HuH-7 (cell line): ENCODE measurements at places on chromosomes 2 and 18.

GRCh38 chr18:53745224-53745967 is 479.1 kb downstream of the MBD2 start:
- no peak for DNase-seq

- no peak for DNase-seq
Observed at GRCh38 chr2:223283771-223284170, 231.8 kb downstream of the KCNE4 start.

DNA sequence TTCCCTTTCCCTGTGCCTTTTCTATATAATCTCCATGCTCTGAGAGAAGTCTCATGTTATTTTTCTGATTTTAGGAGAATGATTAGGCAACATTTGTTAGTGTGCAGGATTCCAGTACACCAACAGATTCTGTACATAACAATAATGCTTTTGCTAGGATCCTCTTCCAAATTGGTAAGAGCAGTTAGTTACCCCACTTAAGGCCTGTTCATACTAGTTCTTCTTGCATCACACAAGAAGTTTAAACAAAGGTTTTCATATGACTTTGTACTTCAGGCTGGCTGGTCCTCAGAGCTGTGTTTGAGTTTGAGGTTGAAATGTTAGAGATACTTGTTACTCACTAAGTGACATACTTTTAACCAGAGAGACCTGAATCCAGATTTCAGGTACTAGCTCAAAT is 686.9 kb upstream of the NRXN1 start:
- no peak for DNase-seq

DNA sequence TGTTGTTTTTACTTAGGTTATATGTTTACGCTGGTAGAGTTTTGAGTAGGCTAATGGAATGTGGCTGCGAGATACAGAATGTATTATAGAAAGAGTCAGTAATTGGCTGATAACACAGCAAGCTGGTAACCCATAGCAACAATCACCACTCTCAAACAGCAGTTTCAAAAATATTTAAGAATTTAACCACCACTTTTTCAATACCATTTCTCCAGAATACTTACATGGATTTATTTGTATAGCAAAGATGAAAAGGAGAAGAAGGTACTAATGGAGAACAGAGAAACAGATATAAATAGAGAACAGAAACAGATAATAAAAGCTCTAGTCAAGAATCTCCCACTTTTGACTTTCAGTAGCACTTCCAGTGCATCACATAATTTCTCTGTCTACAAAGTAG is 188.3 kb upstream of the SLC39A10 start:
- DNase-seq, result no peak

DNA sequence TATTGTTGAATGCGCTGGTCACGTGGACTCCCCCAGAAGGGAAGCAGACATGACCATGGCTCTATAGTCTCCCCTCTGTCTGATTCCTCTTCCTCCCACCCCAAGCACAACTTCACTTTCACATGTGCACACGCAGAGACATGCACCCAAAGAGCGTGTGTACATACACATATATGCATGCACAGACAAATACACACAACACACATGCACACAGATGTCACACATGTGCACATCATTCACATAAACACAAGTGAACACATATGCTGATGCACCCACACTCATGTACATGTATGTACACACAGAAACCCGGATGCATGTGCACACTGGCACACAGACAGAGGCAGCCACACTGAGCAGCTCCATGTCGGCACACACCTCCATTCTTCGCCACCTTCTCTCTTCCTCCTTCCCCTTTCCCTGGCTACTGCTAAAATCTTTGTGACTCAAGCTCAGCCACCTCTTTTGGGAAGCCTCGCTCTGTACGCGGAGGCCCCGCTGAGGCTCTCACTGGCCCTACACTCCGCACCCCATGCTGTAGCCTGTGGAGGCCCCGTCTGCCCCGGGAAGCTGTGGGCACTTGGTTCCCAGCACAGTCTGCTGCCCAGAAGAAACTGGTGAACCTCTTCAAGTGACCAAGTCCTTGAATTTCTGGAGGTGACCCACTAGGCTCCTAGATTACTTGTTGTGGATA is 101.6 kb upstream of the TEX51 start:
- DNase-seq, result no peak

DNA sequence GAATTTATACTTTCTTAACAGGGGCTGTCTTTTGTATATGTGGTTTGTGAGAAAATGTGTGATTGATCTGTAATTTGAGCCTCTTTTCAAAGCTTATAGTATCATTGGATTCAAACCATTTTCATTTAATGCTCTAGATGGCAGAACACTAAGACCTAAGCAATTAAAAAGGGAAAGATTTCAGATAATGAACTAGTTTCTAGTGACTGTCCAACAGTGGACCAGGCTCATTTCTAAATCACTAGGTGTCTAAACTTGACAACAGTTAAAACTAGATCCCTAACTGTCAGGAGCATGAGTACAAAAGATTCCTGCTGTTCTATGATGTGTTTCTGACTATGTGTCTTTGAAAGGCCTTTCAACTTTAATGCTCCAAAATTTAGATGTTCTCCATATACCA is 54.6 kb downstream of the ANKRD44 start:
- no peak for DNase-seq

GRCh38 chr2:42099438-42100173 is 51.8 kb downstream of the PKDCC start:
- DNase-seq, result no peak

DNA sequence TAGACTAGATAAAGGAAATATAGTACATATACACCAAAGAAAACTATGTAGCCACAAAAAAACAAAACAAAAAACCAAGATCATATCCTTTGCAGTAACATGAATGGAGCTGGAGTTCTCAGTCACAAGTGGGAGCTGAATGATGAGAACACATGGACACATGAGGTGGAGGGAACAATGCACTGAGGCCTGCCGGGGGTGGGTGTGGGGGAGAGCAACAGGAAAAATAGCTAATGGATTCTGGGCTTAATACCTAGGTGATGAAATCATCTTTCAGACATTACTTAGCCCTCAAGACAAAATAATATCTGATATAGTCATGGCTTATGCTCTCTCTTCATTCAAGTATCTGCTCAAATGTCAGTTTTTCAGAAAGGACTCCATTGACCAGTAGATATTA is 930.6 kb downstream of the LRP1B start:
- DNase-seq, result no peak

DNA sequence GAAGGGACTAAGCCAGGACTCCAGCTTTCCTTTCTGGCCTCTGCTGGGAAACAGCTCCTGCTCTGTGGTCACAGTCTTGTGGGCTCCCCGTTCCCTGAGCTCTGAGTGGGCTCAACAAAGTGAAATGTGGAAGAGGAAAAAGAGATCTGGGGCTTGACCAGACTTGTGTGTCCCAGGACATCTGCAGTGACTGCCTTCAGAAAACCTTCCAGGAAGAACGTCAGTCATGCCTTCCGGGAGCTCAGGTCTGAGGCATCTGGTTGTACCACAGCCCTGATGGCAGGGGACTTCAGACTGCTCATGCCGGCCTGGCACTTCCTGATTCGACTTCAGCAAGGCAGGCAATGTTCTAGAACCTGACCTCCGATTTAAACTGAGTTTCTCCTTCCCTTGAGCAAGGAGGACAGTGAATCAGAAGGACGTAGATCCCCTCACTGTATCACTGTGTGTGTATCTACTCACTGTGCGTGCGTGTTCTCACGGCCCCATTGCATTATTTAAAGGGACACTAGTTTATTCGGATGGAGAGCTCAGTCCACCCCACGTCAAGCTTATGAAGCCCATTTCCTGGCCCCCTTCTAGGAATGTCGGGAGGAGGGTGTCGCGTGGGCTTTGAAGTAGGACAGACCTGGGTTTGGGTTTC is 548 bp upstream of the FBLN7 start:
- peak; percentile 68 for DNase-seq

DNA sequence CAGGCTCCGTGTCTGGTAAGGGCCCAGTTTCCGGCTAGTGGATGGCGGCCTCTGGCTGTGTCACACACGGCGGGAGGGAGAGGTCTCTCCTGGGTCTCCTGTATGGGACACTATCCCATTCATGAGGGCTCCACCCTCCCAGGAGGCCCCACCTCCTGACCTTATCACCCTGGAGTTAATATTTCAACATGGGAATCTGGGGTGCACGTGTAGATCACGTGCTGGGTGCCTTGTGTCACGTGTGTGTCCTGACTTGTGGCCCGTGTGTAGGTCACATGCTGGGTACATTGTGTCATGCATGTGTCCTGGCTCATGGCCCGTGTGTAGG is 9.9 kb downstream of the NEU4 start:
- no peak for DNase-seq

DNA sequence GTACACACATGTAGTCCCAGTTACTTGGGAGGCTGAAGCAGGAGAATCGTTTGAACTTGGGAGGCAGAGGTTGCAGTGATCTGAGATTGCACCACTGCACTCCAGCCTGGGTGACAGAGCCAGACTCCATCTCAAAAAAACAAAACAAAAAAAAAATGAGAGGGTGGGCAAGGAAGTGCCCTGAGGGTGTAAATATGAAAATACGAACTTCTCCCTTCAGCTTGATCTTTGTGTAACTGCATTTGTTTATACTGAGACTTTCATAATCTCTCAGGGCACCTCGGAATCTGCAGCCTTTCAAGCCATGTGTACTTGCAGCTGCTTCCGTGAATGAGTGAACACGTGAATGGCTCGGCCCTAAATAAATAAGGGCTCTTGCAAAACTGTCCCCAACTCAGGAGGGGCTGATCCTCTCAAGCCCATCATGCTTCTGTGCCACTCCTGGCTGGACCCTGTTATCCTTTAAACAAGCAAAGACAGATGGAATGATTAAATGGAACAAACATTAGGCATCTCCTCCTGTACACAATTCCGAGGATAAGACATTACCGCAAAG is 96.8 kb downstream of the BOD1L2 start:
- DNase-seq, result peak; percentile 33
